ENCODE measurements at places on chromosomes 7 and 10. TPM values are rescaled to one million over a fixed set of nuclear protein-coding genes. Genes with fewer than 3 reads are reported as not detected.

DNA sequence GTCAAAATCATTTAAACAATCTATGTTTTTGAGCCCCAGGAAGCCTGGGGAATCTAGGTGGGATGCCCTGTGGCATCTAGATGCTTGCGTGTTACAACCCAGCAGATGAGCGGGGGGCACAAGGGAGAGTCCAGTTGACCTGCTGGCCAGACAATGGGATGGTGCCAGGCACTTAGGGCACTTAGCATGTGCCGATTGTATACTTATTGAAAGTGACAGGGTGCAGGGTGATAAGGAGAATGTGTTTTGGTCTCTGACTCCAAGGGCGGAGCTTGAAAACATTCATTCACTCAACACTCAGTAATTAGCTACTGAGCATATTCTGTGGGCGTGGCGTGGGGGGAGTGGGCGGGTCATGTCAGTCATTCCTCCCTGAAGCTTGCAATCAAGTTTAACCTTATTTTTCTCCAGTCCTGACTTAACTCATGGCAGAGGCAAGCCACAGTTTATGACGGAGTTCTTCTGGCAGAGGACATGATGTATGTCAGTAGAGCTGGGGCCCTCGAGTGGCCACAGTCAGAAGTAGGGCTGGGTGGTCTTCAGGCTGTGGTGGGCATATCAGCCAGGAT, 115.1 kb downstream of the PRKCQ start:
- H3K27ac ChIP-seq, result peak overlapping the region; percentile 72
- peak; percentile 86 for DNase-seq
- H3K4me3 ChIP-seq, result no peak overlapping the region
- peaks cover 8% of the 10 kb centered on the region for H3K4me1 ChIP-seq

GRCh38 chr7:36677769-36678437, 46.4 kb downstream of the AOAH start:
- no peaks in the 10 kb centered on the region for H3K36me3 ChIP-seq
- no peaks in the 10 kb centered on the region for H3K4me1 ChIP-seq
- no peaks in the 10 kb centered on the region for H3K27me3 ChIP-seq
- DNase-seq, result no peak
- no peak overlapping the region for H3K4me3 ChIP-seq

DNA sequence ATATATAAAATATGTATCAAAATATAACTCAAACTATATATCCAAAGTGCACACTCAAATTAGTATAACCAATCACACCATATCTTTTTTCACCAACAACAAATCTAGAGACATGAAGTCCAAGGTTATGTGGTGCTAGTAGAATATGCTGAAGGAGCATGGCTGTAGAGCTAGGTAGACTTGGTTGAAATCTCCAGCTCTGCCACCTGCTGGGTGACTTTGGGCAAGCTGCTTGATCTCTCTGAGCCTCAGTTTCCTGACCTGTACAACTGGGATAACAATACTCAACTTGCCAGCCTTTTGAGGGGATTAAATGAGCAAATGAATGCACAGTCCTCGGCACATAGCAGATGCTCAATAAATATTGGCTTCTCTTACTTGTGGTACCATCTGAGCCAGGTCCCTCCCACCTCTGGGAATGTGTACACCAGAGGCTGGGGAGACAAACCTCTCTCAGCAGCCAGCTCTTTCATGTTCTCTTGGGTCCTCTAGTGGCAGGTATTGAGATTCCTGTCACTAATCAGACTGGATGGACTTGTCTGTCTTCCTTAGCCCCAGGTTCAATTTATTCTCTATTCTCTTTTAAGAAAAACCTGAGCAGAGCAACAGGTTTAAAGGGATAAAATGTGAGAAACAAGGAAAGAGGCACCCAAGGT, 94.3 kb upstream of the PDE1C start:
- no peaks in the 10 kb centered on the region for H3K27me3 ChIP-seq
- H3K36me3 ChIP-seq, result no peaks in the 10 kb centered on the region
- no peaks in the 10 kb centered on the region for H3K4me1 ChIP-seq

GRCh38 chr10:103067484-103067883, 125.6 kb downstream of the NT5C2 start:
- DNase-seq, result no peak
- H3K36me3 ChIP-seq, result peaks cover 8% of the 10 kb centered on the region
- no peak overlapping the region for H3K27ac ChIP-seq
- no peaks in the 10 kb centered on the region for H3K27me3 ChIP-seq
- H3K4me1 ChIP-seq, result no peaks in the 10 kb centered on the region
- H3K4me3 ChIP-seq, result no peak overlapping the region

- no peak for DNase-seq
- H3K4me1 ChIP-seq, result no peaks in the 10 kb centered on the region
- no peaks in the 10 kb centered on the region for H3K36me3 ChIP-seq
- no peak overlapping the region for H3K4me3 ChIP-seq
- no peak overlapping the region for H3K27ac ChIP-seq
- no peaks in the 10 kb centered on the region for H3K27me3 ChIP-seq
These were observed 167.6 kb downstream of the SNX13 start for GRCh38 chr7:17772581-17773288.

DNA sequence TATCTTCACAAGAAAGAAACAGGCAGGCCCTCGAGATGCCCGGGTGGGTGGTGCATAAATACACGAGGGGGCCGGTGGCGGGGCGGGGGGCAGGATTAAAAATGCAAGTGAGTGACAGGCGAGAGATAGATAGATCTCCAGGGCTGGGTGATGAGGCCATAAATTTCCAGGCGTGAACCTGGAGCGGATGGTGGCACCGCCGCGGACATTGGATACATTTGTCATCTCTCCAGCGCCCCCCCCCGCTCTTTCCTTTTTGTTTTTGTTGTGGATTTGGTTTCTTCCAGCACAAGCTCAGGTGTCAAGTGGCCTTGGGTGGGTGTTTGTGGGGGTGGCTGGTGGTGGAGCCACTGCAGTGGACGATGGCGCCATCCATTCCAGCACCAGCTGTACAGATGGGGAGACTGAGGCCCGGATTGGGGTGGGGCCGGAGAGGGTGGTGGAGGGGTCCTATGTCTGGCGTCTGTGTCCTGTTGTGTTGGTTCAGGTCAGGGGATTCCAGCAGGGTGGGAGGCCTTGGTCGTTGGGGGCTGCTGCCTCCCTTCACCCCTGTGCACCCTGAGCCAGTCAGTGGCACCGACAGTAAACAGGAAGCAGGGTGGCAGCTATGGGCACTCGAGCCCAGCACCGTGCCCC, 2.9 kb downstream of the ELFN1 start:
- H3K4me1 ChIP-seq, result no peaks in the 10 kb centered on the region
- H3K36me3 ChIP-seq, result no peaks in the 10 kb centered on the region
- no peaks in the 10 kb centered on the region for H3K27me3 ChIP-seq
- peak; percentile 72 for DNase-seq
- H3K4me3 ChIP-seq, result no peak overlapping the region

DNA sequence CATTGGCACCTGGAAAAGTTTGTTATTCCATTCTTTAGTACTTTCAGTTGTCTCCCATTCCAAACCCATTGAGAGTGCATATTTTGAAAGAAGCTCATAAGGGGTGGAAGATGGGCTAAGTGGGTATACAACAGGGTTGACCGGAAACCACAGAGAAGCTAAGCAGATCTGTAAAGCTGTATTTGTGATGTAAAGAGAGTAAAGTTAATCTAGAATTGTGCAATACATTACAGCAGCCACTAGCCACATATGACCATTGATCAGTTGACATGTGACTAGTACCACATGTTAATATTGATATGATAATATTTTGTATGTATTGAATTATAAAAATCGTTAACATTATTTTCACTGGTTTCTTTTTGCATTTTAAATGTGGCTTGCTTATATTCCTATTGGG, 4.9 kb upstream of the PNLIP start:
- no peaks in the 10 kb centered on the region for H3K27me3 ChIP-seq
- DNase-seq, result no peak
- H3K36me3 ChIP-seq, result no peaks in the 10 kb centered on the region
- H3K4me3 ChIP-seq, result no peak overlapping the region

DNA sequence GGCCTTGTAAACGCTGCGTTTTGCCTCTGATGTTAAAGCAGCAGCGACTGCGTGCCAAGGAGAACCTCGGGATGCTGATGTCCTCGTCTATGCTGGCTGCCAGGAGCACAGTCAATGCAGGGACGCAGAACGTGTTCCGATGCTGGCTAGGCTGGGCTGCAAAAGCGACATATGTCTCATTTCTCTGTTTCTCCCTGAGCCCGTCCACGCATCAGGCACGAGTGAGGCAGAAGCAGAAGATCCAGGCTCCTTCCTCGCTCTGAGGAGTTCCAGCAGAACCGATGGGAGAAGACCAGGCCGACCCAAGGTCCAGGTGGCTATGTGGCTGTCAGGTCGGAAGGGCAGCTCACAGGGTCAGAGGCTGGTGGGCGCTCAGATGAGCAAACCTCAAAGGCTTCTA, 3.7 kb upstream of the FOXL3 start:
- no peak overlapping the region for H3K4me3 ChIP-seq
- no peaks in the 10 kb centered on the region for H3K4me1 ChIP-seq
- H3K27ac ChIP-seq, result no peak overlapping the region
- no peak for DNase-seq

- H3K27me3 ChIP-seq, result no peaks in the 10 kb centered on the region
- H3K4me3 ChIP-seq, result no peak overlapping the region
- H3K4me1 ChIP-seq, result peaks cover 3% of the 10 kb centered on the region
These were observed 737 bp downstream of the CABCOCO1 start for GRCh38 chr10:61663466-61663865.

DNA sequence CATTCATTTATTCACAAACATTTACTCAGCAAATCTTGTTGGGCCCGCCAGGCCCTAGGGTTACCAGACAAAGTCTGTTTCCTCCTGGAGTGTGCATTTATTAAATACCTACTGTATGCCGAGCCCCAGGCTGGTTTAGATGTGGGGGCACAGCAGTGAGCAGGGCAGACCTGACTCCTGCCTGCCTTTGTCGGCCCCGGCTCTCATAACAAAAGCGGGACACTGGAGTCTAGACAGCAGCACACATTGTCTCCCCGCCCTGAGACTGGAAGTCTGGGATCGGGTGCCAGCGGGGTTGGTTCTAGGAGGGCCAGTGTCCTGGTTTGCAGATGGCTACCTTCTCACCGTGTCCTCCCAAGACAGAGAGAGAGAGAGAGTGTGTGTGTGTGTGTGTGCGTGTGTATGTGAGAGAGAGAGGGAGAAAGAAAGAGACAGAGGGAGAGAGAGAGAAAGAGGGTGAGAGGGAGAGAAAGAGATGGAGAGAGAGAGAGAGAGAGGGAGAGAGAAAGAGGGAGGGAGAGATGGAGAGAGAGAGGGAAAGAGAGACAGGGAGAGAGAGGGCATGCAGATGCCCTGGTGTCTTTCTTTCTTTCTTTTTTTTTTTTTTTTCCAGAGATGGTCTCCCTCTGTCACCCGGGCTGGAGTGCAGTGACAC, 25.9 kb downstream of the ELFN1 start:
- H3K27ac ChIP-seq, result no peak overlapping the region
- no peak for DNase-seq
- no peak overlapping the region for H3K4me3 ChIP-seq
- H3K4me1 ChIP-seq, result peaks cover 13% of the 10 kb centered on the region
- no peaks in the 10 kb centered on the region for H3K36me3 ChIP-seq

DNA sequence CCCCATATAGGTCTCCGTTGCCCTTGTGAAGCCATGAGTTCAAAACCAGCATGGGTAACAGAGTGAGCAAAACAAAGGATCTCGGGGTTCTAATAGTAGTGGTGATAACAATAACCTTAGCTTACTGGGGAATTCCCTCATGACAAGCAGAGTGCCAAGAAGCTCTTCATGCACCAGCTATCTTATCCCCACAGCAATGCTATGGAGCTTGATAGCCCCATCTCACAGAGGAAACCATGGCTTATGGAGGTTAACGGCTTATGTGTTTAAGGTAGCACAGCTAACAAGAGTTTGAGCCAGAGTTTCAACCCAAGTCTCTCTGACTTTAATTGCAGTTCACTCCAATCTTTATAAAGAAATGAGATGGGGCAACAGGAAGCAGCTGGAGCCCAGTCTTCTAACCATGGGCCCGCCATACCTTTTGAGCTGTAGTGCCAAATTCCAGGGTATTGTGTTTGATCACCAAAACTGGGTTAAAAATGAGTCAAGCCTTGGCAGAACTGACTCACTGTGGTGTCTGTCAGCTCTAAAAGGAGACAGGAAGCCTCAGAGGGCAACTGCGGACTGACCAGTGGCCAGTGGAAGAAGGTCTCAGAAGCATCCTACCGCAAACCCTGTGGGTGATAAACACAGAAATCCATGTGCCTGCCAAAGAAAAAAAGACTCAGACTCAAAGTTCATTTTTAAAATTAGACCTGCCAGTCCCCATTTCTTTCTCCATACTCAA, 16.5 kb upstream of the PLAU start:
- DNase-seq, result no peak
- no peak overlapping the region for H3K4me3 ChIP-seq
- no peaks in the 10 kb centered on the region for H3K4me1 ChIP-seq
- H3K27ac ChIP-seq, result no peak overlapping the region
- no peaks in the 10 kb centered on the region for H3K36me3 ChIP-seq
- no peaks in the 10 kb centered on the region for H3K27me3 ChIP-seq

DNA sequence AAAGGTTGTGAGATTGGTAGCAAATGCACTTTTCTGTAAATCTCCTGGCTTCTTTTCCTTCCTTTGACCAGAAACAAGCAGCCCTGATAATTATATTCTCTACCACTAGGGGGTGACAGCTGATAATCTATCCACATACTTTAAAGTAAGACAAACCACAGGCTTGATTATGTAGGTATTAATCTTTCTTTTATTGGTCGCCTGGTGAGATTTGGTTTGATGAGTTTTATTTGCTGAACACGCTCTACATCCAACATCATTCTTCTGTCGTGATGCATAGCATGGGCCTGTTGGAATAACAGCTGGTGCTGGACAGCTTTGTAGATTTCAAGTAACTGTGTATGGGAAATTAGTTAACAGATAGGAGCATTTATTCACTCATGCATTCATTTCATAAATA, 63.5 kb downstream of the ZNF365 start:
- no peak overlapping the region for H3K27ac ChIP-seq
- no peaks in the 10 kb centered on the region for H3K4me1 ChIP-seq
- no peaks in the 10 kb centered on the region for H3K36me3 ChIP-seq
- H3K27me3 ChIP-seq, result no peaks in the 10 kb centered on the region
- DNase-seq, result no peak

CRPPA gene
- 2.0 TPM for polyA plus RNA-seq

CTAGE15 gene
- not detected for polyA plus RNA-seq

AKAP9 gene
- 18.5 TPM for polyA plus RNA-seq

OPN1SW gene
- not detected for polyA plus RNA-seq

PAX2 gene
- 28.3 TPM for polyA plus RNA-seq

NUTM2A gene
- polyA plus RNA-seq, result 1.3 TPM

SLC18A3 gene
- not detected for polyA plus RNA-seq

Data from kidney (tissue), 22 donors.